ENCODE measurements at places on chromosomes 6 and 20.

DNA sequence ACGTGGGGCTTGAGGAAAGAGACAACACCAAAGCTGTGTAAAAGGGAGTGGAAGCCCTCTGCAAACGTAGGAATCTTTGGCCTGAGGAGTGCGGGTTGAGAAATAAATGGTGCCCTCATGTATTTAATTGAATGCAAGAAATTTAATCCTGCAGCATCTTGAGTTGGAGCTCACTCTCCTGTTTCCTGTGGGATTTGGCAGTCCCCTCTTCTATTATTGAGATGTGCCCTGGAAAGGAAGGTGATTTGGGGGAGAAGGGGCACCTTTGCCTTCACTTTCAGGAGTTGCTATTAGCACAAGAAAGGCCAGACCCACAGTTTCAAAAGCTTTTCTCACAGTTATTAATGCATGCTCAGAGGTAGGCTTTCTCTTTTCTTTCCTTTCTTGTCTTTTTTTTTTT, 201.4 kb upstream of the HDDC2 start:
- DNase-seq, result no peak

- DNase-seq, result no peak
These were observed 154.0 kb downstream of the BMP7 start for GRCh38 chr20:57112448-57112847.

- DNase-seq, result peak; percentile 64
These were observed 112.0 kb downstream of the HFE start for GRCh38 chr6:26199057-26199772.

DNA sequence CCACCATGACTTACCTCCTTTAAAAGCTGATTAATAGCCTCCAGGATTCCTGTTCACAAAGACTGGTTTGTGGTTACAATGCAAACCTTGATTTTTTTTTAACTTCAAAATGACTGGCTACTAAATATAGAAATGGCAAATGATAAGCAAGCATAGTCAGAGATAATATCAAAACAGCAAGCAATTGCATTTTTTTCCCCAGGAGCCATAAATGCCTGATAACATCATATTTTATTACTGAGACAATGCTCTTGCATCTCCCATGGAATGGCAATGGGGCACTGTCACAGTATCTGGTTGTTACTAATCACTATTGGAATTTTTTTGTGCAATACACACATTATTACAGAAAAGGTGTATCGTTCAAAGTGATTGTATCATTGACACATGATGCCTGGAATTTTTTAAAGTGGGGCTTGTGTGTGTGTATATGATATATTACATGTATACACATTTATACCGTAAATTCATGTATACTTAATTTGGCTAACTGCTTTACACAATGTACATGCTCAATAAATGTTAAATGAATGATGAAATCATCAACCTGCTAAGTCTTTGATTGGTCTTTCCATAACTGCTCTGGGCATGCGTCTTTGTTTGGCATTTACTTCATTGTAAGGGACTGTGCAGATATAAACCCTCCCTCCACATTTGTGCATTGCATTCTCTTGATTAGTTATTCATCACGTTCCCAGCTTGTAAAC, 980 bp upstream of the SALL4 start:
- DNase-seq, result no peak

GRCh38 chr6:92559003-92559402, 860.4 kb downstream of the EPHA7 start:
- DNase-seq, result no peak

GRCh38 chr6:10384610-10385523, 30.0 kb downstream of the TFAP2A start:
- no peak for DNase-seq

DNA sequence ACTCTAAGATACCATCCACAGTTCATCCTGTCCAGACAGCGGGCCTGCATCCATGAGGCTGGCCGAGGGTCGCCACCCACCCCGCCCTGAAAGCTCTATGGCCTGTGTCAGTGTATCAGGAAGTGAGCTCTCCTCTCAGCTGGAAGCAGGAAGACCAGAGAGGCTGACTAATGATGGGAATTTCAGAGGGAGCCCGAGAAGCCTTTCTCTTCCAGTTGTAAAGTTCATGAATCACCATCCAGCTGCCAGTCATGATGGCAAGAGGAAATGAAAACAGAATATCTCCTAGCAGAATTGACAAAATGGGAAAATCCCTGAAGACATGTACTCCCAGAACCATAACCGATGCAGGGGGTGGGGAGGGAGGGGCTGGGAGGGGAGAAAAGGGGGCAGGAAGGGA, 109.6 kb upstream of the RPS6KA2 start:
- no peak for DNase-seq

GRCh38 chr6:79896075-79896449, 51.3 kb downstream of the ELOVL4 start:
- no peak for DNase-seq

DNA sequence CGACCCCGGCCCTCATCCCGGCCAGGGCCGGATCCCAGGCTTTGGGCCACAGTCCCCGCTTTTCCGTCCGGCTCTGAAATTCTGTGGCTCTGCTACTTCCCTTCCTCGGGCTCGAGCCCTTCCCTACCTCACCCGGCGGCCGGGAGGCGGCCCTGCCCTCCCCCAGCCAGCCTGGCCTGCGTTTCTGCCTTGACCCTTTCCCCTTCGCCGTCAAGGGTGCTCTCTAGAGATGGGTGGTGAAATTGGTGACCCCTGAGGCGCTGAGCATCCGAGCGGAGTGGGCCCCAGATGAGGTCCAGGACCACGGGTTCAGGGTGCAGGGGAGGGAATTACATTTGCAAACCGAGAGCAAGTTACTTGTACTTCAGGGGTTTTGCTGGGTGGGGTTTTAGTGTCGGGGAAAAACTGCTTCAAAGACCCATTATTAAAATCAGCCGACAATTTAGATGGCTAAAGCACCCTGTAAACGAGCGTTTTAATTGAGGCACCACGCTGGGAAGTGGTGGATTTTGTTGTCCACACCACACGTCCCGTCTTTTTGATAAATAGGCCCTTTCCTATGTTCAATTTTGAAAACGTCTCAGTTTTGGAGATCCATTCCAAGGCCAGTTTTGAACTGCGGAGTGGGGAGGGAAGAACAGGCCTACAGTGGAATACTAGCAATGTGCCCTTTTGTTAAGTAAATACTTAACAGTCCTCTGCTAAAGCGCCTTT, 9.9 kb downstream of the TFAP2A start:
- no peak for DNase-seq

GRCh38 chr6:157632821-157633220, 190.2 kb upstream of the SNX9 start:
- no peak for DNase-seq

- no peak for DNase-seq
These were observed 88.3 kb downstream of the ZHX3 start for GRCh38 chr20:41229259-41229658.

DNA sequence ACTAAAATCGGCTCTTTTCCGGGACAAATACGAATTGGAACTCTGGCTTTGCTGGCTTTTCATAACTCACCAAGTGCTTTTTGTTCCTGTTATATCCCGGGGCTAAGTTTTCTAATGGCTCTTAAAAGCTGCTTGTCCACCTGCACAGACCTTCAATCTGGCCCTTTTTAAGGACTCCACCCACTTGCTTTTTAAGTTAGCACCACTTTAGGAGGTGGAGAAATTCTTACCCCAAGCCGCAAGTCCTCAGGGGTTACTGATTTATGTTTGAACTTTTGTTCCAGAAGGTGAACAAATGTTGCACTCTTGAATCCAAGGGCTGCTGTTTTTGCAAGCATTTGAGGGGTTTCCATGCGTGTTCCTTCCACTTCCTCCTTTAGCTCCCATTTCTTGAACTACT, 37.8 kb downstream of the FAM184A start:
- DNase-seq, result no peak

DNA sequence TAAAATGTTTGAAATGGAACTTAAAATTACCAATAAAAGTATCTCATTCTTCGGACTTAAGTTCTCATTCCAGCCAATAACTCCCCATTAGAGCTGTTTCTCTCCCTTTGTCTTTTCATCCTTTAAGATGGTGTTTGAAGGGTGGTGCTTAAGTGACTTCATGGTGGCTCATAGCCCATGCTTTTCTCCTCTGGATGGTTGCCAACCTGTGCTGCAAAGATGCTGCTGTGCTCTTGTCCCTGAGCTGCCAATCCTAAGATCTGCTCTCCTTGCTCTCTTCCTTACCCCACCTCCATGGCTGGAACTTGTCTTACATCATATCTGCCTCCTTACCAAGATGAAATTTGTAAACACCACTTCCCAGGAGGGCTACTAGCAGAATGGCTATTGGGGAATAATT, 31.6 kb upstream of the PNRC1 start:
- DNase-seq, result no peak

- no peak for DNase-seq
These were observed 73.9 kb upstream of the IPCEF1 start for GRCh38 chr6:154430481-154430919.

GRCh38 chr20:45282700-45283550, 23.7 kb upstream of the RBPJL start:
- DNase-seq, result no peak

DNA sequence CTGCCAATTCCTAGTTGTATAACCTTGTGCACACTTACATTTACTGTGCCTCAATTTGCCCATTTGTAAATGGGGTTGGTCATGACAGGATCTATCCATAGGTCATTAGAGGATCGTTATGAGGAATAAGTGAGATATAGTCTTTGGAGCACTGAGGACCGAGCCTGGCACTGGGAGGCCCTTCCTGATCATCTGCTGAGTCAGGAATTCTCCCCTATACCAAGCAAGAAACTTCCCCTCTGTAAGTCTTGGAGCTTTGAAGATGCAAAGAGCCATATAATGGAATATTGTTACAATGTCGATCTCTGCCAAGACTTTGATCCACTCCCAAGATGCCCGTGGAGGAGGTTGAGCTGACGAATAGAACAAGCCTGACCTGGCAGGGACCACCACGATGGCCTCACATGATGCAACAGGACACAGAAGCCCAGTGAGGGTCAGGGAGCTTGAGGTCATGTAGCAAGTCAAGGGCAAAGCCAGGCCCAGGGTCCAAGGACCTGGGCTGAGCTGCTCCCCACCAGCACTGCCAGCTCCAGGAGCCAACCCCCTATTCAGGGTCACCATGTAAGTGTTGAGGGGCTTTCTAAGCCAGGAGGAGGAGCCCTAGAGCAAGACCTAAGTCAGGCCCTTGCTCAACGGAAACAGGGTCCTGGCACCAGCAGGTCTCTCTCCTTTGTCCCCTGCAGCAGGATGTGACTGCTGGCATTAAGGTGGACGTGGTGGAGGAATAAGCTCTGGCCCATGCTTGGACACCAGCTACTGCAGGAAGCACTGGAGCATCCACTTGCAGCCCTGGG, 16.7 kb downstream of the PDRG1 start:
- DNase-seq, result no peak

GRCh38 chr6:14075095-14075503, 42.5 kb upstream of the CD83 start:
- no peak for DNase-seq

- DNase-seq, result no peak
These were observed 124.9 kb upstream of the MAFB start for GRCh38 chr20:40813708-40814630.

GRCh38 chr6:27767851-27768250, 144.3 kb downstream of the OR2B2 start:
- no peak for DNase-seq

DNA sequence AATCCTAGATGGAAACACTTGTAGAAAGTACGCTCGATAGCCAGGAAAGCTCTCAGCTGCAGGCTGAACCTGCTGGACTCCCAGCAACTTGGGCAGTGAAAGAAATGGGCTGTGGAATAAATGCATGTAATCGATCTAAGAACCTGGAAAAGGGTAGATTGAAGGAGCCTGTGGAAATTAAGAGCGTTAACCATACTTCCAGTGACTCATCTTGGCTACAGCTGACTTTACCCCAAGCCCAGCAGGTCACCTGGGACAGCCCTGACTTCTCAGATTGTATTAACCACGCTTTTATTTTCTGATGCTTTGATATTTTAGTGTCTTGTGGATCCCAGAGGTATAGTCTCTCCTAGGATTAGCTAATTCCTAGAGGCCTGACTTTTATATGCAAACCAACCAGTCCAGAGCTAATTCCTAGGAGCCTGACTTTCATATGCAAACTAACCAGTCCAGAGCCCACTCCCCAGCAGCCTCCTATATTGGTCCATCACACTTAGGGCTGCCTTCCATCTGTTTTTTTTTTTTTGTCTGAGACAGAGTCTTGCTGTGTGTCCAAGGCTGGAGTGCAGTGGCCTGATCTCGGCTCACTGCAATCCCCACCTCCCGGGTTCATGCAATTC, 86.3 kb downstream of the GMPR start:
- no peak for DNase-seq

DNA sequence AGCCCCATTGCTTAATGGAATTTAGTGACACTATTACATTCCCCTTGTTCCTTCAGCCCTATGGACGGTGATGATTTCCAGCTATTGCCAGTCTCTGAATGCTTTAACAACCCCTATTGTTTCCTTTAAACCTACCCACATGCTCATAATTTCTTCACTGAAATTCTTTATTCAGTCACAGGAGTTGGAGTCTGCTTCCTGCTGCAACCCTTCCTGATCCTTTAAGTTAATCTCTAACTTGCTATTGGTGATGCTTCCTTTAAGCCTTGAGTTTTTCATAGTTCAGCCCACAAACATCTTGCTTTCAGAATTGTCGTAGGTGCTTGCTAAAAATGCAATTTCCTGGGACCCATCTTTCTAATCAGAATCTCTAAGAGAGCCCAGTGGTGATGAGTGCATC, 66.3 kb upstream of the TNFAIP3 start:
- DNase-seq, result no peak

GRCh38 chr20:19056909-19057308, 155.5 kb upstream of the SLC24A3 start:
- DNase-seq, result no peak

- no peak for DNase-seq
These were observed 64.2 kb downstream of the LMBRD1 start for GRCh38 chr6:69732640-69733039.

DNA sequence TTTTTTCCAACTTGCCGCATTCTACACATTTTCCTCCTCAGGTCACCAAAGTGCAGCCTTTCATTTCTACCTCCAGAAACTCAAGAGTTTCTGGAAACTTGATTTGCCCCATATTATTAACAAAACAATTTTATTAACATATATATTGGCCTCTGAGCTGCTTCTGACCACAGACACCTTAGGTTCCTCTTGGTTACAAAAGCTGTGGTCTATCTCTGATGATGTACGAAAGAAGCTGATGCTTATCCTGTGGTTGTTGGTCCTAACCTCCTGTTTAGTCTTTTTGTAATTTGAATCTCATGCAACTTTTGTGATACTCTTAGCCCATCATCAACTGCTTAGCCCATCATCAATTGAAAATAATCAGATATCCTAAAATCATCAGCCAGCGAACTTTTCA, 735.7 kb downstream of the KIF16B start:
- DNase-seq, result no peak
